ENCODE measurements at places on chromosomes 2 and 18.

DNA sequence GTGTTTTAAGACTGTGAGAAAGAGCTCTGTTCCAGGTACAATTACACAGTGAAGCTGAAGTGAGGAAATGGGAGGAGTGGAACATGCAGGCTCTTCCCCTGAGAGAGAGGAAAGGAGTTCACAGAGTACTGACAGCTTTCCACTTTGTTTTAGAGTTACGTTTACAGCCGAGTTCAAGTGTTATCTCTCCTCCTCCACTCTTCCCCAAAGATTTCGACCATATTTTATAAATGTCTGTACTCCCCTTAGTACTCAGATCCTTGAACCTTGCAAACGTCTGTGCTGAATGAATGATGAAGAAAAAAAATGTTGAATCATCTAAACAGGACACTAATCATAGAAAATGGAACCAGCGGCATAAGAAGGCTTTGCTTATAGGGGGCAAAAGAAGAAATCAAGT lies 121.6 kb downstream of the THADA start:
- DNase-seq, result no peak

GRCh38 chr2:136441979-136442714 lies 323.2 kb upstream of the THSD7B start:
- DNase-seq, result no peak

GRCh38 chr18:76572518-76573247 lies 77.6 kb upstream of the ZNF516 start:
- DNase-seq, result no peak

DNA sequence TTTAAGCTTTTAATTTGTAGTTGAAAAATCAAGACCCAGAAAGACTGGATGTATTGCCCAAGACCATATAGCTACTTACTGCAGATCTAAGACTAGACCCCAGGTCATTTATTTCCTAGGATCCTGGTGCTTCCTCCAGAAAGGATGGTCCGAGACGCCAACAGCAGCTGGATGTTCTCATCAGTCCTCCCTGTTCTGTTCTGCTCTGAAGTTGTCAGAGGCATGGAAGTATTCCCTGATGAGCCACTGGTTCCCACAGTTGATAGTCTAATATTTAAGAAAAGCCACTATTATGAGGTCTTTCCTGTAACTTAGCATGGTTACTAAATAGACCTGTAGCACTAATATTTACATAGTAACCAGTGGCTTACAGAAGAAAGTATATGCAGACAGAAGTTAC lies 393.5 kb downstream of the MTX2 start:
- no peak for DNase-seq

DNA sequence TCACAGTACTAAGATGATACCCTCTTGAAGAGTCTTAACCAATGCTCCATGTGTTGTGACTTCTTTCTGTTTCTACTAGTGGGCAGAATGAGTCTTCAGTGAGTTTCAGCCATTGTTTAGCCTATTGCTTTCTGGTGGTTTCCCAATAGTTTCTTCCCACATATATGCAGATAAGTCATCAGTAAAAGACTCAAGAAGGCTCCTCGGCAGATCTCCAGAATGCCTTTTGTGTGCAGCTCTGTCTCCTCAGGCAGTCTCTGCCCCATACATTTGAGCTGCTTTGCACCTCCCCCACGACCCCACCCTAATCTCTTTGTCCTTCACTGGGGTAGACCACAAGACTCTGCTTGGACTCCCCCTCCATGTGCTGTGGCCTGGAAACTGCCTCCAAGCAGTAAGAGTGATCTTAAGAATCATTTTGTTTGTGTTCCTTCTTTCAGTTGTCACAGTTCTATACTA lies 71.6 kb upstream of the CHRNA1 start:
- DNase-seq, result no peak

DNA sequence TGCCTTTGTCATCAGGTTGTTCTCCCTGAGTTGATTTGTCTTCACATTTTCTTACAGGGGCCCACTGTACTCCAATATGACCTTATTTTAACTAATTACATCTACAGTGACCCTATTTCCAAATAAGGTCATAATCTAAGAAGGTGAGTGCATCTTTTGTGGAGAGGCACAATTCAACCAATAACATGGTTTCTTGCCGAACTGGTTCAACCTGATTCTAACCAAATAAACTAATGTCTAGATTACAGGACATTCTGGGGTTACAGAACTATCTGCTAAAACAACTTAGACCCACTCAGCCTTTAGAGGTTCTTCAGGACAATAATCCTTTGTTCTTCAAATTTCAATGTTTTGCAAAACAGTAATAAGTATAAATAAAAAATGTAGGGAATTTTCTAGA lies 496.5 kb upstream of the SOX11 start:
- no peak for DNase-seq

- DNase-seq, result no peak
Observed at GRCh38 chr2:187468262-187468661, 20.2 kb upstream of the CALCRL start.

- no peak for DNase-seq
Observed at GRCh38 chr2:121007490-121007853, 271.8 kb downstream of the GLI2 start.

- no peak for DNase-seq
Observed at GRCh38 chr2:233968556-233968955, 51.4 kb downstream of the TRPM8 start.

- DNase-seq, result no peak
Observed at GRCh38 chr2:219225350-219225749, 4.1 kb downstream of the ATG9A start.

DNA sequence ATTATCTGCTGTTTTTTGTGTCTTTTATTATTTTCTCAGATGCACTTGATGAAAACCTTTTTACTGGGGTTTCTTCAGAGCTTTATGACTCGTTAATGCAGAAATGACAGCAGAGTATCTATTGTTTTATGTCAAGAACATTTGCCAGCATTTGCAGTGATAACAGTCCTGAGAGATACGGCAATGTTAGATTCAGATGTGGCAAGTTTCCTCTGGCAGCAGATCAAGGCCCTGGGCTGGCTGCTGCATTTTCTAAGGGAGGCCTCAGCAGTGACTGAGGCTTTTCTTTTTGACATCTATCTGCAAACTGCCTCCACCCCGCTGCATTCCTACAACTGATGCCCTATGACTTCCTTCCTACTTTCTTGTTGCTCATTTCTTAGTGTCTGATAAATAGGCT lies 40.2 kb downstream of the EFEMP1 start:
- no peak for DNase-seq

DNA sequence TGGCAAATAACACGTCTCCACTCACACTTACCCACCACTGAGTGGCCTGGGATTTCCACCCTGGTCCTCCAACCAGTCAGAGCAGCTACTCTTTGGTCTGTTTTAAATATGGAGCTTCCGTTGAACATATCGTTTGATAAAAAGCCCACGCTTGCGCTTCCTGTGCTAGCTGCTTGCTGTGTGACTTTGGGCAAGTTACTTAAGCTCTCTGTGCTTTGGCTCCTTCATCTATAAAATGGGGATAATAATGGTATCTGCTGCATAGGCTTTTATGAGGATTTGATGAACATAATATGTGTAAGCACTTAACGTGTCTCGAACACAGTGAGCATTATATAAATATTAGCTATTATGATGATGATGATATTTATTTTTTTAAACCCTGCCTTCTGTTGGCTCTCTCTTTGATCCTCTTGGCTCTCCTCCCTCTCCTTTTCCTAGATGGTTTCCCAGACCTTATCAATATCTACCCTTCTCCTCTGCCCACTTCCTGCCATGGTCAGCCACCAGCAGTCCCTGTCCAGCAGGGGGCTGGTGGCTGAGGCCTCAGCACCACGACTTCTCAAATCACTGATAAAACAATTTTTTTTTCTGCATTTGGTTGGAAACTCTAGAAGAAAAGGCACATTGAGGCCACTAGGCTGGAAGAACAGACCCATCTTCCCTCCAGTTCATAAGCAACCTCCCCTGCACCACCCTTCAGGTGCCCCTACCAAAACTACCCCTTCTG lies 191.9 kb downstream of the LOXHD1 start:
- DNase-seq, result no peak

DNA sequence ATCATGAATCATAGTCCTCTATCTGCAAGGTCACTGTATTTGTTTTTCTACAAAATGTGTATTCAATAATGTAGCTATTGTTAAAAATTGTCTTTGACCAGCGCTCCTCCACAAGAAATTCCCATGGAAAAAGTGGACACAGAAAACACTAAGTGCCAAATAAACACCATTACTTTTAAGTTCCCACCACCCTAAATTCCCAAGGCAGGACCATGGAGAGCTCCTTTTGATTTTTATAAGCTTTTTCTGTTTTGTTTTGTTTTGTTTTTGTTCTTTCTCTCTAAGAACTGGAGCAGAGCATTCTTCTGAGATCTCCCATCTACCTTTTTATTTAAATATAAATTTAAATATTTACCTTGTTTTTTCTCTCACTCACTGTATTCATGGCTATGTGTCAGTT lies 44.5 kb downstream of the LRATD1 start:
- DNase-seq, result no peak

DNA sequence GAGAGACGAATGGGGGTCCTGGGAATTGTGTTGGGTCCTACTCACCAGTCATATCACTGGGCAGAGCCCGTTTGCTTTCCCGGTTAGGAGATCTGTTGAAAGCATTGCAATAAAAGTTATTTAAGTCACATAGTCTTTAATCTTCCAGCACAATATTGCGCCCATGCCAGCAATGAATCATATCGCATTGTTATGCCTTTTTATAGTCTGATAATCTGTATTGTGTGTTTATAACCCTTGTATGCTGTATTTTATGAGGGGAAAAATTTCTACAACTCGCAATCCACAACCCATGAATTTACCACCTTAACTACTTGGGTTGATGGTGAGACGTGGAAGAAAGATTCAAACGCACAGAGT lies 211.9 kb upstream of the SMIM21 start:
- no peak for DNase-seq

DNA sequence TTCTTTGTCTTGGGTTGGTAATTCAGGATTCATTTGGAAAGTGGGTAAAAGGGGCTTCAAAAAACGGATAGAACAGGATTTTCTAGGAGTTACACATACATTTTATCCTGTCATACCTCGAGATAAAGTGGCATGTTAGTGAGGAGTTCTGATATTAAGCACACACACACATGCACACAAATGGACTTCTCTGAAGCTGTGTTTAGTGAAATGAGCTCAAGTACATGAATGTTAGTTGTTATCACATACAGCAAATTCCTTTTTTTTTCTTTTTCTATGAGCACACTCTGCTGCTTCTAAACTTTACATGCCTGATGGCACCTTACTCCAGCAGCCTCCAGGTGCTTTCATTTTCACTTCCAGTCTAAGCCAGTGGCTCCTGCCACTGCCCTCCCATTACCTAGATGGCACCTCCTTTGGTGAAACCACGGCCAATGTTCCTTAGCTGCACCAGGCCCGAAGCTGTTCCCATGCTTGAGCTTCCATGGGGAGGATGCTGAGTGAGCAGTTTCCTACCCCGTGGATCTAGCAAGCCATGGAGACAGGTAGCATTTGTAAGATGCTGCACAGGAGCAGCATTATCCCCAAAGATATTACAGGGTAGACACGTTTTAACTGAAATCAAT lies 49.7 kb downstream of the STAT1 start:
- DNase-seq, result no peak

DNA sequence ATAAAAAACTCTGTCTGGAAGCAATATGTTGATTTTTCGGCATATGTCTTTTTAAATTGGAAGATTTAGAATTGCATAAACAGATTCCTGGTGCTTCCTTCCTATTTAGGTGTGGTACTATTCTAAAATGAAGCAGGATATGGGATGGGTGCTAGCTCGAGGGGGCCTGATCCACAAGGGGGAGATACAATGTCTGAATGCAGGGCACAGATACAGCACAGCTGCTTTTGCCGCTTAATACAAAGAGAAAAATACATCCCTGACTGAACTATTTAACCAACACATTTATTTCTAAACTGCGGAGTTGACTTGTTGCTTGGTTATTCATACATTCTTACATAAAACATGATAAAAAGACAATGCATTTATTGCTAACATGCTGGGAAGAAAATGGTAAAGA lies 169.1 kb downstream of the TMEFF2 start:
- DNase-seq, result no peak

DNA sequence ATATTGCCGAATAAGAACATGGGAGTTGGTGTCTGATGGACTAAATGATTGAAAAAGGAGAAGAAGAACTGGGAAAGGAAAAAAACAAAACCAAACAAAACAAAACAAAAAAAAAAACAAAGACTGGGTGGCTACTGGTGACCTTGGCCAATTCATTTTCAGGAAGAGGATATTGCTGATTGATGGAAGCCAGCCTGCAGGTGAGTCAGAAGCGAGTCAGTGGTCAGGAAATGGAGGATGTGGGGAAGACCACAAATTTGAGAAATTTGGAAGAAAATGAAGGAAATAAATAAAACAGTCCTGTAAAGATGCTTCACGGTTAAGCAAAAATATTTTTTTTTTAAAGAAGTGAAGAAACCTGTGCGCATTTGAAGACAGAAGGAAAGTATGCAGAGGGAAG lies 296.9 kb downstream of the ZNF521 start:
- DNase-seq, result no peak

DNA sequence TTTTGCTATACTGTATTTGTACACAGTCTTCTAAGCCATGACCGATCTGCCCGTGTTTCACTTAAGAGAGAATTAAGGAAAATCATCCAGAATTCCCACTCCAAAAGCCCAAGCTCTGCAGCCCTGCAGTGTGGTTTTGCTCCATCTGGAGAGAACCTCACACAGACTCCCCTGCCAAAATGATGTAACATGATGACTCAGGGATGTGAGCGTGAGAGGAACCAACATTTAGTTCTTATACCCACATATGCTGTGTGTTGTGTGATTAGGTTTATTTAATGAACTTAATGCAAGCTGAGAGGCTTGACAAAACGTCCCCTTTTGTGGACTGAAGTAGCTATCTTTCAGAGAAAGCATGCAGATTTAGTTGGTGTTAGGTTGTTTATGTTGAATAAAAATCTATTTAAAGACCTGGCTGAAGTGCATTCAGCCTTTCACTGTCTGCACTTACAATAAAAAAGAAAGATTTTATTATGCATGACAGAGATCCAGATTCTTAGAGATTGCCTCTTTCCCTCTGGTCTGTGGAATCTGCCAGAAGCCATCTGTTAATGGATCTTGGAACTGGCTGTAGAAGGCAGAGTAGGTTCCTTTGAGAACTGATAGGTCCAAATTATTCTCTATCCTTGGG lies 6.3 kb downstream of the RAB12 start:
- peak; percentile 58 for DNase-seq

GRCh38 chr2:52879561-52879960 lies 888.0 kb upstream of the CHAC2 start:
- no peak for DNase-seq

GRCh38 chr2:182300608-182301007 lies 126.2 kb downstream of the PDE1A start:
- no peak for DNase-seq
